Activated CD4-positive, alpha-beta T cell treated with anti-CD3 and anti-CD28 coated beads for 36 hours (primary cell): ENCODE measurements at places on chromosomes 6 and 20. TPM values are rescaled to one million over a fixed set of nuclear protein-coding genes. Genes with fewer than 3 reads are reported as not detected.

C2 gene
- 1.5 TPM for total RNA-seq

RSPH9 gene
- total RNA-seq = not detected

- peak within 1 kb of the TSS; percentile 88 for H3K4me3 ChIP-seq
- peak within 1 kb of the TSS; percentile 96 for H3K27ac ChIP-seq
- peak; percentile 90 for DNase-seq
- H3K36me3 ChIP-seq = peaks cover 23% of the 10 kb centered on the region
- H3K27me3 ChIP-seq = no peaks in the 10 kb centered on the region
Measured at GRCh38 chr6:149317644-149318571, at the start of gene TAB2. TSS of gene TAB2 (plus strand) at chr6:149317712. CDS start at chr6:149369998, 52,286 bp downstream.

GRCh38 chr6:2942914-2943563 lies 28.3 kb downstream of the SERPINB6 start:
- H3K36me3 ChIP-seq = peaks cover 27% of the 10 kb centered on the region
- no peaks in the 10 kb centered on the region for H3K27me3 ChIP-seq
- peak overlapping the region; percentile 44 for H3K4me3 ChIP-seq
- peak; percentile 20 for DNase-seq
- H3K4me1 ChIP-seq = peaks cover 51% of the 10 kb centered on the region

DNA sequence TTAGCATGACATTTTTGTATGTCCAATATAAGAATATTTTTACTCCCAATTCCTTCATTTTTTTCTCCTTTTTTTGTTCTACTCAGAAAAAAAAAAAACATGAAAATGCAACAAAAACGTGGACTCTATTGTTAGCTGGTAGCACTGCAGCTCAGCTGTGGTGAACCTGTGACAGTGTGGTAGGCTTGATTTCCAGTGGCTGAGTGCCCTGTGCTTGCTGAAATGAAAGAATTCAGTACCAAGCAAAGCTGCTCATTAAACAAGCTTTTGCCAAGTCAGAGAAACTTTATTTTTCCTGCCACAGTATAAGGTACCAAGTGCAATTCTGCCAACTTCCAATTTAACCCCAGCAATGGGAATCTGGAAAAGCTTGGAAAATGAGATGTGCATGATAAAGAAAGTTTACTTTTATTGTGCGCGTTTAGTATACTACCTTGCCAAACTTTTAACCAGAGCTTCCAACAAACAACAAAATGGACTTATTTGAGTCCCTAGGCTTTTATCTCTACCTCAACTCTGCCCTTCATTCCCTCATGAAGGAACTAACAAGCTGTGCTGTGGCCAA lies 215.2 kb downstream of the SLC35F1 start:
- no peak overlapping the region for H3K4me3 ChIP-seq
- DNase-seq = no peak
- H3K27ac ChIP-seq = no peak overlapping the region

GRCh38 chr6:16320533-16321340 lies 82.3 kb downstream of the GMPR start:
- H3K27me3 ChIP-seq = no peaks in the 10 kb centered on the region
- peak overlapping the region; percentile 67 for H3K4me3 ChIP-seq
- H3K27ac ChIP-seq = peak overlapping the region; percentile 93
- peaks cover 4% of the 10 kb centered on the region for H3K36me3 ChIP-seq
- peaks cover 84% of the 10 kb centered on the region for H3K4me1 ChIP-seq
- DNase-seq = no peak
